Glomerular endothelial cell (primary cell): ENCODE measurements at places on chromosomes 4 and X. TPM values are rescaled to one million over a fixed set of nuclear protein-coding genes. Genes with fewer than 3 reads are reported as not detected.

- DNase-seq: no peak
Observed at GRCh38 chr4:78811034-78811433, 34.9 kb downstream of the BMP2K start.

DNA sequence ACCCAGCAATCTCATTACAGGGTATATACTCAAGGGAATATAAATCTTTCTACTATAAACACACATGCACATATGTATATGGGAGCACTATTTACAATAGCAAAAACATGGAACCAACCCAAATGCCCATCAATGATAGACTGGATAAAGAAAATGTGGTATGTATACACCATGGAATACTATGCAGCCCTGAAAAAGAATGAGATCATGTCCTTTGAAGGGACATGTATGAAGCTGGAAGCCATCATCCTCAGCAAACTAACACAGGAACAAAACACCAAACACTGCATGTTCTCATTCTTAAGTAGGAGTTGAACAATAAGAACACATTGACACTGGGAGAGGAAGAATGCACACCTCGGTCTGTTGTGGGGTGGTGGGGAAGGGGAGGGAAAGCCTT is 80.6 kb upstream of the TBX22 start:
- no peak for DNase-seq

DNA sequence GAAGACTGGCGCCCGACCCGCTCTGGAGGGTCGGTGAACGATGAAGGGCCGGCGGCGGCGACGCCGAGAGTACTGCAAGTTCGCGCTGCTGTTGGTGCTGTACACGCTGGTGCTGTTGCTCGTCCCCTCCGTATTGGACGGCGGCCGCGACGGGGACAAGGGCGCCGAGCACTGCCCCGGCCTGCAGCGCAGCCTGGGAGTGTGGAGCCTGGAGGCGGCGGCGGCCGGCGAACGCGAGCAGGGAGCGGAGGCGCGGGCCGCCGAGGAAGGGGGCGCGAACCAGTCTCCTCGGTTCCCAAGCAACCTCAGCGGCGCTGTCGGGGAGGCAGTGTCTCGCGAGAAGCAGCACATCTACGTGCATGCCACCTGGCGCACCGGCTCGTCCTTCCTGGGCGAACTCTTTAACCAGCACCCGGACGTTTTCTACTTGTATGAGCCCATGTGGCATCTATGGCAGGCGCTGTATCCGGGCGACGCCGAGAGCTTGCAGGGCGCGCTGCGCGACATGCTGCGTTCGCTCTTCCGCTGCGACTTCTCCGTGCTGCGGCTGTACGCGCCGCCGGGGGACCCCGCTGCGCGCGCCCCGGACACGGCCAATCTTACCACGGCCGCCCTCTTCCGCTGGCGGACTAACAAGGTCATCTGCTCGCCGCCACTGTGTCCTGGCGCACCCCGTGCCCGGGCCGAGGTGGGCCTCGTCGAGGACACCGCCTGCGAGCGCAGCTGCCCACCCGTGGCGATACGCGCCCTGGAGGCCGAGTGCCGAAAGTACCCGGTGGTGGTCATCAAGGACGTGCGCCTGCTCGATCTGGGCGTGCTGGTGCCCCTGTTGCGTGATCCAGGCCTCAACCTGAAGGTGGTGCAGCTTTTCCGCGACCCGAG is 568 bp downstream of the CHST7 start:
- no peak for DNase-seq

- DNase-seq: no peak
Observed at GRCh38 chrX:141278306-141278705, 36.0 kb upstream of the SPANXC start.

The GPRASP2 gene
- 14.5 and 15.1 TPM in 2 replicates for total RNA-seq

- DNase-seq: no peak
Observed at GRCh38 chrX:12390301-12390700, 252.0 kb downstream of the FRMPD4 start.

The RHOXF2B gene
- total RNA-seq: not detected in 2 replicates

GRCh38 chr4:168631241-168632162 is 134.7 kb downstream of the PALLD start:
- DNase-seq: no peak

The TLR2 gene
- 5.8 and 8.8 TPM in 2 replicates for total RNA-seq

- no peak for DNase-seq
Observed at GRCh38 chrX:14084466-14084865, 54.8 kb upstream of the GEMIN8 start.

The ARHGAP6 gene
- total RNA-seq: 1.5 and 1.7 TPM in 2 replicates

The FAM149A gene
- 1.2 and 2.3 TPM in 2 replicates for total RNA-seq

The PCDH10 gene
- 1.3 and 11.2 TPM in 2 replicates for total RNA-seq

DNA sequence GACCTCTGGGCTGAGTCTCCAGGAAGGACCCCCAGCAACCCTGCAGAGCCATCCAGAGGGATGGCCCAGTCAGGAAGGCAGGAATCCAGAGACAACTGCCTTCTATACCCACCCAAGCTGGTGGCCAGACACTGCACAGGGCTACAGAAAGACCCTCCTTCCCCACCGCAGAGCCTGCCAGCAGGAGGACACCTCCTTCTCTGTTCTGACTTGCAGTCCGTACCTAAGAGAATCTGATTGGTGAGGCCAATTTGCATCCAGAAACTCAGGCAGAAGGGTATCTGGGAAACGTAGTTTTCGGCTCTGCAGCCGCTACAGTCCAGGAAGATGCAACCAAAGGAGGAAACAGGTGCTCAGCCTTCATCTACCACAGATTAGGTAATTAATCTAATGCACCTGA is 155.4 kb upstream of the FRG1 start:
- DNase-seq: no peak
